ENCODE measurements at places on chromosomes 5 and 9. TPM values are rescaled to one million over a fixed set of nuclear protein-coding genes. Genes with fewer than 3 reads are reported as not detected.

ARSI gene
- total RNA-seq: 0.25 TPM

ZCCHC10 gene
- total RNA-seq: 12.0 TPM

ACER2 gene
- 7.1 TPM for total RNA-seq

ADCY2 gene
- 30.2 TPM for total RNA-seq

FAM81B gene
- 0.25 TPM for total RNA-seq

SPINK6 gene
- total RNA-seq: not detected

NOXA1 gene
- 2.0 TPM for total RNA-seq

DRD1 gene
- 4.7 TPM for total RNA-seq

NTRK2 gene
- 151 TPM for total RNA-seq

SEMA6A gene
- 37.1 TPM for total RNA-seq

CYLC2 gene
- not detected for total RNA-seq

SLC23A1 gene
- not detected for total RNA-seq

PCDHA11 gene
- total RNA-seq: 31.7 TPM

Data from temporal lobe (tissue), 4 donors.